ENCODE measurements at places on chromosomes 7 and 10. TPM values are rescaled to one million over a fixed set of nuclear protein-coding genes. Genes with fewer than 3 reads are reported as not detected.

The PHTF2 gene
- total RNA-seq, result 69.9 TPM

The WEE2 gene
- not detected for total RNA-seq

The TLX1 gene
- not detected for total RNA-seq

The IRF5 gene
- 0.18 TPM for total RNA-seq

The DPP6 gene
- total RNA-seq, result not detected

The GPR15LG gene
- not detected for total RNA-seq

The COL17A1 gene
- total RNA-seq, result 0.83 TPM

The C10orf105 gene
- under 0.01 TPM for total RNA-seq

DNA sequence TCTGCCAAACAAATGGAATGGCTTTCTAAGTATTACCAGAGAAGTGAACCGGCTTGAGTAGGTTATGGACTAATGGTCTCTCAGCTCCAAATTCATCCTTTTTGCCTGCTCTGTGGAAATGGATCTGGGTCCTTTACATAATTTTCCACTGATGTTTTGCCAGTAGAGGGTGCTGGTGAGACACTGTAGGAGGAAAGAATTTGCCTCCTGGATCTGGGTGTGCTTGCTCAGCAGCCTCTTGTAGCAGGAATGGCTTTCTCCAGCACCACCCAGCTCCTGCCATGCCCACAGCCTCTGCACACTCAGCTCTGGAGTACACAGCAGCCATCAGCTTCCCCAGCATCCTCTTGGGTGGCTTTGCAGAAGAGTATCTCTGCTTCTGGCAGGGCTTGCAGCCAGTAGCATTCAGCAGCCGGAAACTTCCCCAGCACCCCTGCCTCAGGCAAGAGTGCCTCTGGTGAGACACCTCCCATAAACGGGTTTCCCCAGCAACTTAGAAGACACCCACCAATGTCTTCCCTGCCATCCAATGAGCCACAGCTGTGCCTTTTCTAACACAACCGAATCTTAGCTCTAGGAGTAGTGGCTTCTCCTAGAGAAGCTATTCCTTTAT, 235.0 kb upstream of the PLPP4 start:
- DNase-seq, result no peak
- H3K27me3 ChIP-seq, result no peaks in the 10 kb centered on the region
- no peak overlapping the region for H3K4me3 ChIP-seq
- H3K4me1 ChIP-seq, result no peaks in the 10 kb centered on the region
- no peaks in the 10 kb centered on the region for H3K36me3 ChIP-seq

DNA sequence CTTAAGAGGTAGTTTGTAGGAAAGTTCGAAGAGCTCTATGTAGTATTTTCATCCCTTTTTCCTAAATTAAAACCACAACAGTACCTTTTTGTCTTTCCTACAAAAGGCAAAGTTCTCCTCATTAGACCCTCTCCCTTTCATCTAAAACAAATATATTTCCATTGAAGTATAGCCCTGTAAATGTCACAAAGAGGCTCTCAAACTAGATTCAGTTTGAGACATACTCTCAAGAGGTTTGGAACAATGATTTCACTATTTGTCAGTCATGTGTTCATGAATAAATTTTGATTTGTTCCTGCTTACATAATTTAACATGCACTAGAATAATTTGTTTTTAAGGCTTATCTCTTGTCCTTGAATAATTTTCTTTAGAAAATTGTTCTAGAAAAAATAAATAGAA, 12.2 kb downstream of the TAS2R16 start:
- no peaks in the 10 kb centered on the region for H3K27me3 ChIP-seq
- no peak overlapping the region for H3K27ac ChIP-seq
- no peaks in the 10 kb centered on the region for H3K4me1 ChIP-seq
- no peak for DNase-seq
- H3K36me3 ChIP-seq, result no peaks in the 10 kb centered on the region
- H3K4me3 ChIP-seq, result no peak overlapping the region

GRCh38 chr7:153381275-153382040, 621.9 kb downstream of the ACTR3B start:
- no peaks in the 10 kb centered on the region for H3K36me3 ChIP-seq
- no peaks in the 10 kb centered on the region for H3K4me1 ChIP-seq
- no peak overlapping the region for H3K27ac ChIP-seq
- no peaks in the 10 kb centered on the region for H3K27me3 ChIP-seq
- no peak overlapping the region for H3K4me3 ChIP-seq
- DNase-seq, result no peak

DNA sequence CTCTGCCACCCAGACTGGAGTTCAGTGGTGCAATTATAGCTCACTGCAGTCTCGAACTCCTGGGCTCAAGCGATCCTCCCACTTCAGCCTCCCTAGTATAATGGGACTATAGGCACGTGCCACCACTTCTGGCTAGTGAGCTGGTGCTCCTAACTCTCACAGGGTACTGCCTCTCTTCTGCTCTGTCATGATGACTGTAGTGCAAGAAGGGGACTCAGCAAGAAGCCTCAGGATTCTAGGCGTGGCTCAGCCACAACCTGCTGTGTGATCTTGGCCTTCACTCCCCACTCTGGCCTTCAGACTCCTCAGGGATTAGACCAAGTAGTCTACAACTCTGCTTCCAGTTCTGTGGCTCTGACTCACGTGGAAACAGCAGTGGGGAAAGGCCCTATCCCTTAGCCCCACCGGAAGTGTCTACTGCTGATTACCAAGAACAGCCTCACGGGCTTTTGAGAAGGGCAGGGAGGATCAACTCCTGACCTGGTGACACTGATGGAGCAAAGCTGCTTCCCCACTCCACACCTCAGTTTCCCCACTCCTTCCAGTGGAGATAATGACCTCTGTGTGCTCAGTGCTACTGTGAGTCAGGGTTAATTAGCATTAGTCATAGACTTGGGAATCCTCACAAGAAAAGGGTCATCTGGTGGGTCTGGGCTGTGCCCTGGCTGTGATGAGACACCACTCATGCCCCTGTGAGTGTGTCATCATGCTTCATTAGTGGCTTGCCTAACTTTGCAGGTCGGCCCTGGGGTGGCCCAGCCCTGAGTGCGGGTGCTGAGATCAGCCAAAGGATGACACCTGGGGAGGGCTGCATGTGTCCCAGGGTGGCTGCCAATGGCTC, 41.1 kb downstream of the ZC3HC1 start:
- no peak overlapping the region for H3K4me3 ChIP-seq
- no peaks in the 10 kb centered on the region for H3K27me3 ChIP-seq
- H3K36me3 ChIP-seq, result no peaks in the 10 kb centered on the region
- H3K4me1 ChIP-seq, result peaks cover 10% of the 10 kb centered on the region

- no peaks in the 10 kb centered on the region for H3K27me3 ChIP-seq
- H3K4me1 ChIP-seq, result peaks cover 19% of the 10 kb centered on the region
- peak overlapping the region; percentile 6 for H3K27ac ChIP-seq
- peaks cover 24% of the 10 kb centered on the region for H3K36me3 ChIP-seq
Measured at GRCh38 chr10:102661658-102662028, 17.4 kb downstream of the TRIM8 start.

DNA sequence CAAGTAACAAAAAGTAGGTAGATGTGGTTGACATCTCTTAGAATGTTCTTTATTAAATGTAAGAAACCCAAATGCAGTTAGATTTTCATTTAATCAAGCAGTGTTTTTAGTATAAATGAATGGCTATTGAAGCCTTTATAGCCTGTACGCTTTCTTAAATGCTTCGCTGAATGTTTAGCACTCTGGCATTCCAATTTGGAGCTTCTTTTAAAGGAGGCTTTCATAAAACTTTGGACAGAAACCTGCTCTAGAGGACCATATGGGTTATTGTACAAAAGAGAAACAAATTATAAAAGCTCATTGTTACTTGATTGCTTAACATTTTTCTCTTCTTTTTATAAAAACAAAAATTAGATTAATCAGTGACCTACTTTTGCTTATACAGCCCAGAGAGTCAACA, 59.5 kb downstream of the KCND2 start:
- H3K4me1 ChIP-seq, result no peaks in the 10 kb centered on the region
- no peaks in the 10 kb centered on the region for H3K27me3 ChIP-seq
- H3K27ac ChIP-seq, result no peak overlapping the region
- H3K4me3 ChIP-seq, result no peak overlapping the region
- no peak for DNase-seq

DNA sequence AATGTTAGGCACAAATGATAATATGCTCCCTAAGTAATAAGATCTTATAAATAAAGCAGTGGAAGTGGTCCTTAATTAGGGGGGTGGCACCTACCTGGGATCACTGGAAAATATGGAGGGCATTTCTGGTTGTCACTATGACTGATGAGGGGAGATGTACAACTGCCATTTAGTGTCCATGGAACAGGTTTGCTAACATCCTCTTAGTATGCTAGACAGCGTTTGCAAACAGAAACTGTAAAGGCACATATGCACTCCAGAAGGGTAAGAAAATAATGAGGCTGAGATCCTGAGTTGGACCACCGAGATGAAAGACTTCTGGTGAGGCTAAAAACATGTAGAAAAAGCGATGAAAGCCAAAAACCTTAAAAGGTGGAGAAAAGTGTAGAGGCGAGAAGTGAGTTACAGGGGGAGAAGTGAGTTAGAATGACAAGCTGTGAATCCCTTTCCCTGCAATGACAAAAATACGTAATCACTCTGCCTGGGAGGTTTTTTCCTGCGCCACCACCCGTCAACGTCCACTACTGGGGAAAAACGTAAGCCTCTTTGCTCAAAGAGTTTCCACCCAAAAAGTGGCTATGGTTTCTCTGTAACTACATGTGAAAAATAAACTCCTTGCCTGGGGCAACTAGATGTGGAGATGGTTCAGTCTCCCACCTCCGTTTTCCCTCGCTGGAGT, 767 bp downstream of the KRIT1 start:
- H3K27me3 ChIP-seq, result no peaks in the 10 kb centered on the region
- DNase-seq, result peak; percentile 7
- H3K36me3 ChIP-seq, result peaks cover 2% of the 10 kb centered on the region
- H3K4me1 ChIP-seq, result no peaks in the 10 kb centered on the region
- peak overlapping the region; percentile 83 for H3K4me3 ChIP-seq
- H3K27ac ChIP-seq, result peak overlapping the region; percentile 93

GRCh38 chr10:5894873-5895272, 4.8 kb downstream of the FBH1 start:
- DNase-seq, result no peak
- H3K4me3 ChIP-seq, result no peak overlapping the region
- peaks cover 6% of the 10 kb centered on the region for H3K4me1 ChIP-seq
- H3K27ac ChIP-seq, result no peak overlapping the region
- no peaks in the 10 kb centered on the region for H3K27me3 ChIP-seq

- H3K27me3 ChIP-seq, result no peaks in the 10 kb centered on the region
- H3K27ac ChIP-seq, result peak overlapping the region; percentile 38
- no peak overlapping the region for H3K4me3 ChIP-seq
- H3K36me3 ChIP-seq, result no peaks in the 10 kb centered on the region
Measured at GRCh38 chr10:104109908-104110662, 11.9 kb upstream of the SFR1 start.

DNA sequence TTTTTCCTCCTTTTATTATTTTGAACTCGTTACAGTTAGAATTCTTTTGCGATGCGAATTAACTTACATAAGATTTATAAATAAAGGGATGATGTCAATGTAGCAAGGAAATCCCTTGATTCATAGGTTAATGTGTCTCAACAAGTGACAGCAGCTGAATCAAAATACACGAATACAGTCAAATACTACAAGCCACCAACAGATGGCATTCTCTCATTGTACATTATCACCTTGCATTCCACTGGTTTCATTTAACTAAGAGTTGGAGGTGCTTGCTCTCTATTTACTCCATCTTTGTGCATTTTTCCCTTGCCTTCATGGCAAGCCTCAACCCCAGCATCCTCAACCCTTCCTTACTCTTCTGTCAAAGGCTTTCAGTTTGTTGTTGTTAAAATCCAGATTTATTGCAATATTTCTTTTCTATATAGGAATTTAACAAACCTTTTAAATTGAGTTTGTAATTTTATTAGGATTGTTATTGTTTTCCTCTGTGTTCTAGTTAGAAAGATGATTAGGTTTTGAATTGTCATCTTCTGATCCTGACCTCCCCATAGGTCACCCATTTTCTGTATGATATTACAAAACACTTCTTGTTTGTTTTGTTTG, 78.3 kb downstream of the SLC25A40 start:
- H3K36me3 ChIP-seq, result no peaks in the 10 kb centered on the region
- H3K4me1 ChIP-seq, result no peaks in the 10 kb centered on the region
- peak; percentile 47 for DNase-seq

DNA sequence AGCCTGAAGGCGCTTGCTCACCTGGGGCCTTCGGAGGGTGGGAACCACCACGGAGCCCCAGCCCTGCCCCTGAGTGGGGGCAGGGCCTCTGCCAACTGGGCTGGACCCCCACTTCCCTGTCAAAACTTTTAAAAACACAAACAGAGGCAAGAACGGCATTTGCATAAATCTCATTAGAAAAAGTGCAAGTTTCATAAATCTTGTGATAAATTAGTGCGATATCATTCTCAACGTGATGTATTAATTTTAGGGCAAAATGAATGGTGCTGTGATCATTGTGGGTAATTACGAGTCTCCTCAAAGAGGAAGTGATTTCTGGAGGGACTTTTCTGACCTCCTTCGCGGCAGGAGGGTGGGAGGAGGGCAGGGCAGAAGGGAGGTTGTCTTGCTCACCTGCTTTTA, 98.3 kb downstream of the CDH23 start:
- H3K27me3 ChIP-seq, result peaks cover 32% of the 10 kb centered on the region
- no peak overlapping the region for H3K27ac ChIP-seq
- H3K36me3 ChIP-seq, result no peaks in the 10 kb centered on the region
- DNase-seq, result no peak
- H3K4me1 ChIP-seq, result no peaks in the 10 kb centered on the region

DNA sequence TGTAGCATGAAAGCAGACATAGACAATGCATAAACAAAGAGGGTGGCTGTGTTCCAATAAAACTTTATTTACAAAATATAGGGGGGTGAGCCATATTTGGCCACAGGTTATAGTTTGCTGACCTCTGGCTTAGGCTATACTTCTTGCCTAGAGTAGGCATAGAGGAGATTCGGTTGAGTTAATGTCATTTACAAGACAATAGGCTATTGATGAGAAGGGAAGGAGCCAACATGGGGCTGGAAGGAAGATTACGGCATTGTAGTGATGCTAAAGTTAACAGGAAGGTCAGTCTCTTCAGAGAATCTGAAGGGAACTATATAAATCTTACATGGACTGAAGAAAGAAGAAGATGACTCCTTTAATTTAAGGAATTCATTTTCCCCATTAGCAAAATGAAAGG, 463.5 kb downstream of the HTR7 start:
- H3K27ac ChIP-seq, result no peak overlapping the region
- no peak for DNase-seq
- no peaks in the 10 kb centered on the region for H3K27me3 ChIP-seq
- no peaks in the 10 kb centered on the region for H3K4me1 ChIP-seq
- H3K4me3 ChIP-seq, result no peak overlapping the region

DNA sequence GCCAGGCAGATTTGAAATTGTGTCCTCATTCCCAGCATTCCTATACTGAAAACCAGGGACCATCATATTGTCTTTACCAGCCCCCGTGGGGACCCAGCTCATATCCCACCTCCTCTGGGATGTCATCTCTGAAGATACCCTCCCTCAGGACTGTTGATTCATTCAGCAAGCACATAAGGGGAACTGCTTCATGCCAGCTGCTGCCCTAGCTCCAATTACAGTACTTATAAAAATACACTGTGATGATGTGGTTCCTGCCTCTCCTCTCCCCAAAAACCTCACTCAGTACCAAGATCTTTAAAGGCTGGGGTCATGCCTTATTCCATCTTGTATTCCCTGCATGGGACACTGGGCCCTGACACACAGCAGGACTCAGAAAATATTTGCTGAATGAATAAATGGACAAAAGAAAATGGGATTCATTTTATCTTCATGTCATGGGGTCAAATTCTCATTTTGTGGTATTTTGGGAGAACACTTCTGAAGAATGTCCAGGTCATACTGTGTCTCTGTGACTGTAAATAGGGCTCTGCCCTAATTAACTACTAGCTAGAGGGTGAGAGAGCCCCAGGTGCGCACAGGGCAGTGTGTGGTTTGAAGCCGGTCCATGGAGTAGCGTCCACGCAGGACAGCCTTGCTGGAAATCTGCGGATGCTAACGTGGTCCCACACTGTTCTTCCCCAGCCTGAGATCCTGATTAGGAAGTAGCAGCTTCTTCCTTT, 29.0 kb upstream of the DAGLB start:
- no peaks in the 10 kb centered on the region for H3K27me3 ChIP-seq
- peaks cover 16% of the 10 kb centered on the region for H3K4me1 ChIP-seq
- DNase-seq, result no peak
- H3K4me3 ChIP-seq, result no peak overlapping the region
